ENCODE measurements at places on chromosomes 3 and 15.

- no peak for DNase-seq
These were observed 350.6 kb downstream of the NLGN1 start for GRCh38 chr3:173748105-173748504.

DNA sequence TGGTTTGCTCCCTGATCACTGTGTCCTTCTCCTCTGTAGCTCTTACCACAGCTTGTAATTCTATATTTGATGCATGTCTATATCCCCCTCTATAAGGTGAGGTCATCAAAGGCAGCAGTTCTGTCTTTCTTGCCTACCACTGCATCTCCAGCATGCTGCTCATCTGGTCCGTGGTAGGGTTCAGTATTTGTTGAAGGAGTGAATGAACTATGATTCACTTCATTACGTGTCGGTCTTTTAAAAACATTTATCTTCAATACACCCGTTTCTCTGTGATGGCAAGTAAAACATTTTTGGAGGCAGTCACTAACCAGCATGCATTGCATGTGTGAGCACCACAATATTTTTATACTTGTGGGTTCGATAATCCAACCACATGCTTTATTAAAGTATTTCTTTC lies 27.6 kb downstream of the CHST14 start:
- peak; percentile 94 for DNase-seq

- no peak for DNase-seq
These were observed 145.3 kb upstream of the PRR23C start for GRCh38 chr3:139189943-139190342.

DNA sequence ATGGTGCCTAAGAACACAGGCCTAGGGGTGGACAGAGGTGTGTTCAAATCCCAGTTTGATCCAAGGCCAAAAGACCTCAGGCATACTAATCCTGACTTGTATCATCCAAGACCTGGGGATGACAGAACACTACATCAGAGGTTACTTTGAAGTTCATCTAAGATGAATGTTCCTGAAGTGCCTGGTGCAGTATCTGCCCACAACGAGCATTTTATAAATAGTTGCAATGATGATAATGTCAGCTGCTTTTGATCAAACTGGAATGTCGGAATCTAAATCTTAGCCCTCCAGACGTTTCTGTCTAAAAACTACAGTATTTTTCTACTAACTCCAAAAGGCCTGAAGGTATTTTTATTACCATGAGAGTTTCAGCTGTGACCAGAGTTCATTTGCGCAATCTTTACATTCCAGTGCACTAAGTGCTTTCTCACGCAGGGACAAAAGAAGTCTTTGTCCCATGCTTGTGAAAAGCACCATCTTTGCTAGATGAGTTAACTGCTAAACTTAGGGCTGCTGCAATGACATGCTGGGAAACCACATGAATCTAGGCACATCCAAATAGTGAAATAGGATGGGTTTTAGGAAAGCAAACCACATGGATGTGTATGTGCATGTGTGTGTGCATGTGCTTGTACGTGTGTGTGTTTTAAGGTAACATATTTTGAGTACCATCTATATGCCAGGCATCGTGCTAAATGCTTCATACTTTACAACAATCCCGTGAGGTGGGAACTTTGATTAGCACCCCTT lies 18.1 kb downstream of the ANXA2 start:
- no peak for DNase-seq

DNA sequence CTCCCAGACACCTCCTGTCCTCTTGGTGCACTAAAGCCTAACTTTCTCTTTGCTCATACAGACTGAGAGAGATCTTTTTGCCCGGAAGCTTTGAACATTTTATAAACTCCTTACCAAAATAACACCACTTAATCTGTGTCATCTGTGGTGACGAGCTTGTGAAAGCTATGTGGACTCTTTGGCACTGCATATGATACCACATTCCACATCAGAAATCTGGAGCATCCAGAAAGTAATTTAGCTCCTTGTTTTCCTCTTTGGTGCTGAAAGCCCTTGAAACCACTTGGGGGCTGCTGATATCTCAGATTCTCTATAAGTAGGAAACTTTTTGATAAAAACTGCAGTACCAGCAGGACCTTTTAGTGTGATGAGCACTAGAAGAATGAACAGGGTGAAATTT lies 128.3 kb downstream of the ALCAM start:
- DNase-seq = no peak

DNA sequence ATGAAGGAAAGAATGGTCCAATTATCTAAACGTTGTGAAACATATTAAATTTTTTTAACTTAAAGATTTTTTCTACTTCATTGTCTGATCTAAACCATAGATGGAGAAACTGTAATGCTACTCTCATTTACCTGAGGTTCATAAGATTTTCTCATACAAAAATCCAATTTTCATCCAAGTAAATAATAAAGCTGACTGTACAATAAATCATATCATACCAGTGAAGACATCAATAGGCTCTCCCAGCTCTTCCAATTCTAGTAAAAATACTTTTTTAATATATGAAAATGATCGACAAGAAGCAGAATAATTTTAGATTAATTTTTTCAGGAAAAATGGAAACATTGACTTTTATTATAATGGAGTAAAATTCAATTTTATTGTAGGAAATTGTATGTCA lies 260.8 kb downstream of the GABRG3 start:
- DNase-seq = no peak

GRCh38 chr3:176769547-176770190 lies 427.6 kb downstream of the TBL1XR1 start:
- no peak for DNase-seq

DNA sequence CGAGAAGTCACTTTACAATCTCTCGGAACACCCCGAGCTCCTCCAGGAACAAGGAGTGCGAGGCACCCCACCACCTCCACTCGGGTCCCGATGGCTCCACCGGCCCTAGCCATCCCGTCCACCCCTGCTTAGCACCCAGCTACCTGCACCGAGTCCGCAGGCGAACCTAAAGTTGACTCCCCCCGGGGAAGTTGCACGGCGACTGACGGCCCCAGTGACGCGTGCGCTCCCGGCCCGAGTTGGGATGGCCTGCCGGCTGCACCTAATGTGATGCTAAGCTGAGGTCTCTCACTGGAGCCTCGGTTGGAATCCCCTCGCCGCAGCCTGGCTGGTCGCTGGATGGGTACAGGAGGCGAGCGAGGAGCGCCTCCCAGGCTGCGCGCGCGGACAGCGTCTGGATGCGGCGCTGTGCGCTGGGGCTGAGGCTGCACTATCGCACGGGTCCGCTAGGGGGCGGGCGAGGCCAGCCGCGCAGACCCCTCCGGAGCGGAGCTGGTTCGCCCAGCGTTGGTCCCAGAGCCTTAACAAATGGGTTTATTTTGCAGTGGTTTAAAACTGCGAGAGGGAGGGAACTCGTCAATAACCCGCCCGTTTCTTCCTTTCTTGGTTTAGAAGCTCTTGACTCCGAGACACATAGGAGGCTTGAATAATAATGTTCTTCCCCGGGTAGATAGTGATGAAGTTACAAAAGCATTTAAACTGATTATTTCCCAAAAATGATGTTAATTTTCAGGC lies at the start of gene OXTR:
TSS of gene OXTR (minus strand) at position 526 of the 735 bp plus-strand sequence. CDS start 1,426 bp downstream, outside the sequence.
- DNase-seq = peak; percentile 100

DNA sequence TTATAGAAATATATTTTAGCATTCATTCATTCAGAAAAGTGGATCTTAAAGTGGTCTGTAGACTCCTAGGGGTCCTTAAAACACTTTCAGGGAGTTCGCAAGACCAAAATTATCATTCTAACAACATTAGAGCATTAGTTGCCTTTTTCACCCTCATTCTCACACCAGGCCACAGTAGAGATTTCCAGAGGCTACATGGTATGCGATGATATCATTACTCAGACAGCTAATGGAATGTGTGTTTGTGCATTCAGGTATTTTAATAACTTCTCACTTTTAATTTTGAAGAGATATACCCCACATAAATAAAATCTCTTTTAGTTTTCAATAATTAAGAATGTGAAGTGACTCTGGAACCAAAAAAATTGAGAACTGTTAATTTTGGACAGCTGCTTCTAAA lies 206.9 kb downstream of the NSUN3 start:
- no peak for DNase-seq

DNA sequence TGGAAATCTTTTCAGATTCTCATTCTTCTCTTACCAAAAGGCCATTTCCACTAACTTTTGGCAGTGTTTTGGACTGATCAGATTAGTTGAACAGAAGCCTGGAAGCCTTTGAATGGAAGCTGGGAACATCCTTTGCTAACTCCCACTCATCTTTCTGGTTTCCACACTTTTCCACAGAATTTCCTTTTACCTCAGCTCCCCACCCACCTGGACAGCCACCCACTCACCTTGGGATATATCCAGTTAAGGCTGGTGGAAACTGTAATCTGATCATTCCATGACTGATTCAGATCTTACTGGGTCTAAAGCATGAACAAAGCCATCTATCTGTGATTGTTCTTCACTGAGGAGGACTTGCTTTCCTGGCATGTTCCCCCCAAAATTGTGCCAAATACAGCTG lies 119.5 kb downstream of the CCNL1 start:
- no peak for DNase-seq

DNA sequence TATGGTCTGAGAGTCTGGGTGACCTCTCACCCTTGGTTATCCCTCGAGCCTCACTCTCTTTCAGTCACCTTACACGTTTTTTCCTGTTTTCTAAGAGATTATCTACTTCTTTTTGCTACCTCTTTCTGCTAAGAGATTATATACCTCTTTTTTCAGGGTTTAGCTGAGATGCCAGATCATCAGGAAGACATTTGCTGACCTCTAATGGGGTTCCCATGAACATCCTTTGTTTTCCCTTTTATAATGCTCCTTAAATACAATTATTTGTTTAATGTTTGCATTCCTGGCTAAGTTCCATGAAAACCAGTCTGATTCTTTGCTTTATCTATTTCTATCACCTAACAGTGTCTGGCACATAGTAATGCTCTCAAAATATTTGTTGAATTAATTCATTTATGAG lies 39.6 kb downstream of the LEKR1 start:
- no peak for DNase-seq
